ENCODE measurements at places on chromosomes 2 and 18.

DNA sequence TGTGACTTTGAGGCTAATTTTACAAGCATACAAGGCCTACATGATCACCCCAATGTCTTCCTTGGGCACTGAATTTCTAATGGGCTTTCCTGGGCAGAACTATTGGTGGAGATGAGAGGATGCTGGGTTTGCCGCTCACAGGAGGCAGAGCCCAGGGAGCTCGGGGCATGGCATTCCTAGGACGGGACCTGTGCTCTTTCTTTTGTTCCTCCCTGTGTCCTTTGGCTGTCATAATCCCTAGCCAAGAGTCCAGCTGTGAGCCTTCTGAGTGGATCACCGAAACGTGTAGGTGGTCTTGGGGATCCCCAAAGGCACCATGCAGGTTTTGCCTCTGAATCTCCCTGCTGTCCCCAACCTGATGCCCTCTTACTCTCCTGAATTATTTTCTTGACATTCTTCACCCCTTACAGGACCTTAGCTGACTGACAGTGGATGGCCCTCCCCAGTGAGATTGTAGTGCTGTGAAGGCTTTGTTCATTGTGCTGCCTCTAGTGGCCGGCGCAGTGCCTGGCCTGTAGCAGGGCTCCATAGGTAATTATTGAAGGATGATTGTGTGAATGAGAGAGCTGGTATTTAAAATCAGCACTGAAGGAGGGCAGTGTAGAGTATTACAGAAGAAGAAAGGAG lies 221.9 kb downstream of the ZNF407 start:
- DNase-seq = no peak

- DNase-seq = peak; percentile 87
These were observed at the start of gene CTDP1 for GRCh38 chr18:79679552-79680099. Gene CTDP1 (plus strand): TSS chr18:79679803. CDS start chr18:79679948, 145 bp downstream.

DNA sequence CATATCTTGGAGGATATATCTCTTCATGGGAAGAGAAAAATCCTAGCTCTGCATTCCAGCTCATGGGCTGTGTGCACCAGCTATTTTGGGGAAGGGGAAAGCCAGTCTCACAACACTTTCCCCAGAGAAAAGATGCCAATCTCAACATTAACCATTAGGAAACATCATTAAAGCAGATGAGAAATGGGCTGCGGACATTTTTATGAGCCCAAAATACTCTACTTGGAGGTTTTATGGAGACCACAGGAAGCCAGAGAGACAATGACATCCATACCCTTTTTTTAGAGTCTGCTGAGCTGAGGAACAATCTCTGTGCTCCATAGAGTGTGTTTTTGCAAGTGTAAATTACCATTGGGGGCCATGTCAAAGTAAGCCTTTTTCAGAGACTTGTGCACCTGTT lies 213.7 kb downstream of the TRIB2 start:
- no peak for DNase-seq

- no peak for DNase-seq
These were observed 169.5 kb upstream of the MAP3K20 start for GRCh38 chr2:172905937-172906811.

GRCh38 chr2:212088353-212088752 lies 450.2 kb downstream of the ERBB4 start:
- DNase-seq = no peak

DNA sequence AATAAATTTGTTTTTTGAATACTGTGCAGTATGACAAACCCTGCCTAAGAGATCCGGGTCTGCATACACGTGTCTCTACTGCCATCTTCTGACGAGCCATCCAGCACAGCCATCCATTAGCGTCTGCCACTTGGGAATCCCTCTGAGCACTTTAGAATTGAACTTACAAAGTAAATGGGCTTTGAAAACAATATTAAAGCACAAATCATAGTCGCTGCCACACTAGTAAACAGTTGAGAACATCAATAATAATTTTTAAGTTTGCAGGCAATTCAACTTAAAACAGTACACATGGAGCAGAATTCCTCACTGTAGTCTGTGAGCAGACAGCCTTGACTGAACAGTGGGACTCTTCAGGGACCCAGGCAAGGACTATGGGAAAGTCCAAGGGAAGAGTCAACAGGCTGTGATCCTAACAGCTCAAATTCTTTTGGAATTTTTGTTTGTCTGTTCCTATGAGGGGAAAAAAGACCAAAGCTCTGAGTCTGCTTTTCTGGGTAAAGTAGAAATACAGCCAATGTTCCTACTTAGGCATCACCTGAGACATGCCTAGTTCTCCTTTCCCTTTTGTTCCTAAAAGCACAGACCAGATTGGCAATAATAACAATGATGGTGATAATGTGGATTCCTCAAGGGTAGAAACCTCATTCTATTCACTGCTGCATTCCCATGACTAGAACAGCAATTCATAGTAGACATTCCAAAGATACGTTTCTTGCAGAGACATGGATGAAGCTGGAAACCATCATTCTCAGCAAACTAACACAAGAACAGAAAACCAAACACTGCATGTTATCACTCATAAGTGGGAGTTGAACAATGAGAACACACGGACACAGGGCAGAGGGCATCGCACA lies 92.9 kb downstream of the MREG start:
- peak; percentile 60 for DNase-seq

GRCh38 chr2:238730001-238730669 lies 117.8 kb upstream of the TWIST2 start:
- no peak for DNase-seq

DNA sequence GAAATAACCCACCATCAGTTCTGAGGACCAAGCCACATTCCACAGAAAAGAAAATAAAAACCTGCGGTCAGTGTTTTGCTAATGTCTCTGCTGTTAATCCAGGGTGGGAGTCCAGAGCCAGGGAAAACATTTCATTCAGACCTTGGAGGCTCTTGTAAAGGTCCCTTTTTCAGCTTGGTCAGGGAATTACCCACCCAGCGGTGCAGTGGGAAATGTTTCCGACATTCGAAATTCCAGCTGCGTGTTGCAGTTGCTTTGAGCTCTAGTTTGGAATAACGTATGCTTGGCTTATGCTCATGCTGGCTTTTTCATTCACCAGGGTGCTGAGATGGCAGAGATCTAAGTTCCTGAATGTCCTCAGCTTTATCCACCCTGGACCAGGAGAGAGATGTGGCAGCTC lies 219.1 kb downstream of the TRIB2 start:
- DNase-seq = no peak

DNA sequence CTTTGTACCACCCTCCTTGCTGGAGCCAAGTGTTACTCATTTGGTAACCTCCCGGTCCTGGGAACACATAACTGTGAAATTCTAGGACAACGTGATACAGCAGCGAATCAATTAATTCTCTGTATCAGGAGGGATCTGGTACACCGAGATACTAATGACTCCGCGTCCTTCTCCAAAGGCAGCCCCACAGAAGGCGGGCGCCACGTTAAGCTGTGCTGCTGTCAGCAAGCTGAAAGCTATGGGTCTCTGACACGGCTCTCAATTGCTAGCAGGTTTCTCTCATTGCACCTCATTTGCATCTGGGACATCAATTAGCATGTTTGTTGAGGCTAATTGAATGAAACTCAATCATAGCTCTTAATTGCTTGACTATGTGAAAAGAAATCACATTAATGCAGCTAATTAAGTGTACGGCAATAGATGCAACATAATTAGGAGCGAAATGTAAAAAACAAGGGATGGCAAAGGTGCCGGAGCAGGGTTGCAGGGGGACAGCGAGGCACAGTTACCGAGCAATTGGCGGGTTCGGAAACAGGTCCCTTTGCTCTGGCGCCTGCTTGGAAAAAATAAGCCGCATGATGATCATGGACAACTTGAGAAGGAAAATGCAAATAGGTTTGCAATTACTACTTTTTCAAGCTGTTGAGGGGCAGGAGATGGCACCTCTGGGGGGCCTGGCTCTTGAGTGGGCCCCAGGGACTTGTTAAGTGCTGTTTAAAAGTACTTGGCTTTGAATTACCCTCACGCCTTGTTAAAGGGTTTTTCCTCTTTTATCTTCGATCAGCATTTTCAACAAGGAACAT lies 264.2 kb downstream of the GBX2 start:
- DNase-seq = no peak

- DNase-seq = no peak
These were observed 21.3 kb upstream of the MAPRE2 start for GRCh38 chr18:35019933-35020332.

DNA sequence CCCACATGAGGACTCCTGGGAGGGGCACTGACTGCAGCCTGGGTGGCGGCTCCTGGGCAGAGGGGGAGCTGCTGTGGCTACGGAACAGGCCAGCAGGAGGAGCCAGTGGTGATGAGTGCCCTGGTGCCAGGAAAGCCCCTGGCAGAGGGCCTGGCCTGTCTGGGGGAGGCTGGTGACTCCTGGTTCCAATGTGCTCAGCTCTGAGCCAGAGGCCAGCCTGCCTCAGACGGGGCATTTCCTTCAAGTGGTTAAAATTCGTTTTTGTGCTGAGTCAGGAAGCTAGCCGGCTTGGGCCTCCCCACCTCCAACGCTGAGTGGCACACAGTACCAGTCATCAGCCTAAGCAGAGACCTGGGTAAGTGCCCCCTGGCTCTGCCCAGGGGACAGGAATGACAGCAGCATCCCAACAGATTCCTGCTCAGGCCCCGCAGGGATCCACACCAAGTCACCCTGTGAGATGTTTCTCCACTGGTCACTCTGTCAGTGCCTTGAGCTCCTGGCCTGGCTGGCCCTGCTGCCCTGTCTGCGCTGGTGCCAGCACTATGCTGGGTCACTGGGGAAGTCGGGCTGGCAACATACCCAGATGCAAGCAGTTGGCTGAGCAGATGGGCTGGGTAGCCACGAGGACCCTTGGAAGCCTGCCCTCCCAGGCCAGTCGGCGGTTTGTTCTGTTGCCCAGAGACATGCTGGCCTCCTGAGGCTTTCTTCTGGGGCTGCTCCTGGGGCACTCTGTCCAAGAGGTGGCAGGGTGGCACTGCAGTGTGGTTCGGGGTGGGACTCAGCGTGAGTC lies 7.1 kb upstream of the KLF11 start:
- no peak for DNase-seq

DNA sequence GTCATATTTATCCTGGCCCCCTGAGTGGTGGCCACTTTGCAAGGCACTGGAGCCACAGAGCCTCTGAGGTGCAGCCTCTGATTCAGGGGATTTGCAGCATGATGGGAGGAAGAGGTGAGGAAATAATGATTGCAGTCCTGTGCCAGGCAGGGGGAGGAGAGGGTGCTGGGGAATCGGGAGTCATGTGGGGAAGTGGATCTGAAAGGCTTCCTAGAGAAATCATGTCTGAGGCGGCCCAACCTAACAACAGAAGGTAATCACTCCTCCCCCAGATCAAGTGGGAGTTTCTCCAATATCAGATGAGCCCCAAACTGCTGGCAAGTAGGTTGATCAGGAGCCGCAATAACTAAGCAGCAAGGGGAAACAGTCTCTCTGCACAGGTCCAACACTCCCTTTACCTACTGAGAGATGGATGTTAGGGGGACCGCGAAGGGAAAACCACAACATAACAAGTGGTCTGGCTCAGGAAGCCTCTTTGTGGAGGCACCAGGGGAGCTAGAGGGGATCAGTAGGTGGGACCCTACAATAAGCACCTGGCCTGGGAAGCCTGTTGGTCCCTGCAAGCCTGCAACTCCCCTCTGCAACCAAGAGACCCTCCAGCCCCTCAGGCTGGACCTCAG lies 71.8 kb upstream of the NPAS2 start:
- no peak for DNase-seq

- peak; percentile 15 for DNase-seq
These were observed 664 bp downstream of the NETO1 start for GRCh38 chr18:72866901-72867745.

DNA sequence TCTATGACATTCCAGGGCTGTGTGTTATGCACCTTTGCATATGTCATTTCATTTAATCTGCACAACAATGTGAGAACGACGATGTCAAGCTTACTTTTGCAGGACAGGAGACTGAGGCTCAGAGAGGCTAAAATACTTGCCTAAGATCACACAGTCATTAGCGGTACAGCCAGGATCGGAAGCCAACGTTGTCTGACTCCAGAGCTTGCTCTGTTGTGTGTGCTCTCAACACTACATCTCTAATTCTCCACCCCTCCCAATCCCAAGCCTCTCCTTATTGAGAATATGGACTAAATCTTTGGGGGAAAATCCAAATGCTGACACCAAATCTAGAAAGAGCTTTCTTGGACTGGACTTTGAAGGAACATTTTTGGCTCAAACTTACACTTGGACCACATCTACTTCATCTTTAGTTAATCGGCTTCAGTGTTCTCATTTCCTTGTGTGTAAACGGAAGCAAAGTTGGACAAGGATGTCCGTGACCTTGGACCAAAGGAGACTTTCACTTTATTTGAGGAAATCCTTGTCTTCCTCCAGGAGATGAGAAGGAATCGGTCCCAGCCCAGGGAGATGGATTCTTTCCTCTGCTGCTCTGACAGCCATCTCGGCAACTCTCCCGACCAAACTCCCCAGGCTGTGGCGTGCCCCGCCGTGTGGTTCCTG lies 242.4 kb downstream of the LPIN1 start:
- no peak for DNase-seq

DNA sequence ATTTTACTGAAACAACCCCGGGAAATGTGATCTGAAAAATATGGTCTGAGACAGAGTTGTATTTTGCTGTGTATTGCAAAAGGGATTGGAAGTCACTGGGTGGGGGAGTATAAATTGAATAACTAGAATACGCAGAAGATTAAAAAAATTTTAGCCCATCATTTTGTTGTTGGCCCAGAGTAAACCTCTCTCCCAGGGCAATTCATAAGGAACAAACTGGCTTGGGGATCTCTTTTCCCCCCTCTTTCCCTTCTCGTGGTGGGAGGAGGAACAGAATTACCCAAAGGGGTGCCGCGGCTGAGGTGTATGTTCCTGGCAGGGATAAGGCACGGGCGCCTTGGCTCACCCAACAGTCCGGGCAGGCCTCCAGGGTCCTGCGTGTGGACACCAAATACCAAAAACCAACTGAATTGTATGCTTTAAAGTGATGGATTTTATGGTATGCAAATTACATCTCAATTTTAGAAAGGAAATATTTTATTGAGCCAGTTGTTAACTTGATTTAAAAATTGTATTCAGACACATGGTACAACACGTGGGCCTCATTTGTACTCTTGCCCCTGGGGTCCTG lies 121.2 kb upstream of the SPRED2 start:
- no peak for DNase-seq

- DNase-seq = no peak
These were observed 71.2 kb downstream of the SLC9A4 start for GRCh38 chr2:102544182-102544581.

- DNase-seq = no peak
These were observed 737 bp upstream of the RNF181 start for GRCh38 chr2:85594715-85595300.

DNA sequence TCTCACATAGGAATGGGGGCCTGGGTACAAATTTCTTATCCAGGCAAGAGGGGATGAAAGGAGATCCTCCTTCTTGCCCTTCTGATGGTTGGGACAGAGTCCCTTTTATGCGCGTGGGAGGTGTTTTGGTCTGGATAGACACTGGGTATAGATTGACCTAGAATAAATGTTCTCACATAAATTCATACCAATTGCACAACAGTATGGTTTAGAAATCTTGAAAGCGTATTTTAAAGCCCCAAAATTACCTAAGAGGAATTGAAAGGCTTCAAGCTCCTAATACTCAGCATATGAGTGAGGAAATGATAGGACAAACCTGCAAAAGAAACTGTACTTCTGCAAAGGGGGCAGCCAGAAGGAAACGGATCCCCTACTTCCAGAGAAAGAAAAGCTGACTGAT lies 2.6 kb upstream of the BCL2 start:
- no peak for DNase-seq
